ENCODE measurements at places on chromosomes 16 and 17.

DNA sequence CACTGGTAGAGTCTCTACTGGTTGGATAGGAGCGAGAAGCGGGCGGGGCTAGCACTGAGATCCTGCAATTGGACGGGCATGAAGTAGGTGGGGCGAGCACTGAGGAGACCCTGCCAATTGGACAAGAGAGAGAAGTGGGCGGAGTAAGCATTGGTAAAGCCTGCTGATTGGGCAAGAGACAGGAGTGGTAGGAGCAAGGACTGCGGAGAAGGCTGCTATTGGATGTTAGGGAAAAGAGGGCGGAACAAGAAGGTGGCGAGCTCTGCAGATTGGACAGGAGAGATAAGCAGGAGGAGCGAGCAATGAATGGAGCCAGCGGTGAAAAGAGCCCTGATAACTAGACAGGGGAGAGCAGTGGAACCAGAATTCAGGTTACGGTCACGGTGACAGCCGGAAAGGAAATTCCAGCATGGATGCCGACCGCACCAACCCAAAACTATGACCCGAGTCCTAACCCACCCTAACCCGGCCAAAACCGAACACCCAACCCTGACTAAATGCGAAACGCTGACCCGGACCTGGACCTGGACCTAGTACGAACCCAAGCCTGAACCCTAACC, 4.8 kb downstream of the SCGB1C2 start:
- DNase-seq = no peak

GRCh38 chr17:57750895-57751294, 5.8 kb upstream of the CCDC182 start:
- no peak for DNase-seq

- no peak for DNase-seq
These were observed 57.4 kb downstream of the C16orf78 start for GRCh38 chr16:49431040-49431439.

GRCh38 chr16:70349783-70350182, 3.1 kb downstream of the DDX19A start:
- no peak for DNase-seq

DNA sequence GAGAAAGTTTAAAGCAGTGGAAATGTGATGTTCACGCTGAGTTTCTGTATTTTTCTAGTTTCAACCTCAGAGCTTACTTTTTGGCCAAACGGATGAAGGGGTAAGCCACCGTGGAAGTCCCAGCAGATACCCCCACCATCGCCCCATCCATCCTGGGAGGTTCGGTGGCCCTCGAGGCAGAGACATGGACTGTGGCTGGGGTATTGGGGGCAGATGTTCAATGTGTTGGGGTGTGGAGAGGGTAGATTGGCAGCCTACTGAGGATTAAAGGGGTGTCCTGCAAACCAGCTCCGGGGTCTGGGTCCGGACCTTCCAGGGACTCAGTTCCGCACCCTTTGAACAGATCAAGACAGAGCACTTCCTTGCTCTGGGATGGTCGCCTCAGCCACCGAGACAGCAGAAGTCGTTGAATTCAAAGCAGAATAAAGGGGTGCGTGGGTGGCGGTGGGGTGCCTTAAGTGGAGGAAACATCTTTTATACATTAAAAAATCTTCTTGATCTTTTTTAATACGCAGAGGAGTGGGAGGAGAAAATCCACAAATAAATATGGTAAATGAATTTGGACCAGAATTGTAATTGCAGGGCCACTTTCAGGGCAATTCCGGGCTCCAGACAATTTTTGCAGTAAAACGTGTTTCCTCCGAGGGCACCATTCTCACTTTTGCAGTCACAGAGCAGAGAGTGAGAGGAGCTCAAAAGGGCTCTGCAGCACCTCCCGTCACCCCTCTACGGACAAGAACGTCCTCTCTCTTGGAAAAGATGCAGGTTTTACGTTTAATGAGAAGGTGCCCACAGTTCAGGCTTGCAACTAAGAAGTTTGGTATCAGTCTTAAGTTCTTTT, 8.2 kb upstream of the CBX8 start:
- DNase-seq = no peak

DNA sequence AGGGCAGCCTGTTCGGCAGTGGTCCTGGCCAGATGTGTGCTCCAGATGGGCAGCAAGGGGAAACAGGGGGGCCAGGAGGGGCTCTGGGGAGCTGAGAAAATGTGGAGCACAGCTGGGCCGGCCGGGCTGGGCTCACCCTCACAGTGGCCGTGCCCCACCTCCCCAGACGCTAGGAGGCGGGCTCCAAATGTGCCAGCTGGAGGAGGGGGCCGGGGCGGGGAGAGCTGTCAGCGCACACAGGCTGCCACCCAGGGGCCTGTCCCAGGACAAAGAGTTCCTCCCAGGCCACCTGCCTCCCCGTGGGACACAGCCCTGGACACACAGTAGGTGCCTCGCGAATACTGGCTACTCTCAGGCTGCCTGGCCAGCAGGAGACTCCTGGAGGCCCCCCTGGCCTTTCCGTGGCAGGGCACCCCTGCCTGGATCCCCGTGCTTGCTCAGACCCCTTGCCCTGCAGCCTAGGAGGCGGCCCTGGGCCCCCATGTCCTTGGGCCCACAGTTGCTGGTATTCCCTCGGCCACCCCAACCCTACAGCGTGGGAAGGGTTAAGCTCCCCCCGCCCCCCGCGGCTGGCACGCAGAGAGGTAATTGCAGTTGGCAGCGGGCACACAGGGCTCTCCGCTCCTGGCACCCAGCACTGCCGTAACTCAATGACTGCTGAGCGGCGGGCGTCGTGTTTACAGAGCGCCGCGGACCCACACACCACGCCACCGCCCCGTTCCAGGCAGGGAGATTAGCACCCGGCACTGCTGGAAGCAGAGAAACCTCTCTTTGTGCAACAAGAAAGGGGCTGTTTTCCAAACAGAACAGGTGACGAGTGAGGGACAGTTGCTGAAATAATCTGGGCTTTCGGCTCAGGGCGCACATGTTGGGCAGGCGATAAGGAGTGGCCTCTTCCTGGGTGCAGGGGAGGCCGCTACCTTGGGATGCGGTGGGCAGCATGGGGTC, 32.2 kb downstream of the BAHCC1 start:
- DNase-seq = no peak

GRCh38 chr16:24815021-24815420, 30.7 kb upstream of the SLC5A11 start:
- no peak for DNase-seq

DNA sequence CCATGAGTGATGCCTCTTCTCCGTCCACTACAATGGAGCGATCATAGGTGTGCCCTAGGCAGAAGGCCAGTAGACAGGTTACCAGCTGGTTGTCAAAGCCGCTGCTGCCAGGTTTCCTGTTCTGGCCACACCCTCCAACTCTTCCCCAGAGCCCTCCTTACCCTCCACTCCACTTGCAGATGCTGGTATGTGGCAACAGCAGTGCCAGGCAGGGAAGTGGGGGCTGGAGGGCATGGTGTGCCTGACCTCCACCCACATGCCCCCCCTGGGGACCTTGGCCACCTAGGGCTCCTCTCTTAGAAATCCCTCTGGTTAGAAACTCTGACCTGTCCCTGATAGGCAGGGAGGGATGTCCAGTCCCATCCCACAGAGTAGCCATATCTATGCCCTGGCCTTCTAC, 1.5 kb downstream of the RRAD start:
- DNase-seq = no peak

GRCh38 chr16:89426736-89427530, 63.4 kb downstream of the ANKRD11 start:
- no peak for DNase-seq

- no peak for DNase-seq
These were observed 13.0 kb downstream of the GUCY2D start for GRCh38 chr17:8015236-8015956.

GRCh38 chr16:87855852-87856715, 13.2 kb downstream of the SLC7A5 start:
- no peak for DNase-seq

DNA sequence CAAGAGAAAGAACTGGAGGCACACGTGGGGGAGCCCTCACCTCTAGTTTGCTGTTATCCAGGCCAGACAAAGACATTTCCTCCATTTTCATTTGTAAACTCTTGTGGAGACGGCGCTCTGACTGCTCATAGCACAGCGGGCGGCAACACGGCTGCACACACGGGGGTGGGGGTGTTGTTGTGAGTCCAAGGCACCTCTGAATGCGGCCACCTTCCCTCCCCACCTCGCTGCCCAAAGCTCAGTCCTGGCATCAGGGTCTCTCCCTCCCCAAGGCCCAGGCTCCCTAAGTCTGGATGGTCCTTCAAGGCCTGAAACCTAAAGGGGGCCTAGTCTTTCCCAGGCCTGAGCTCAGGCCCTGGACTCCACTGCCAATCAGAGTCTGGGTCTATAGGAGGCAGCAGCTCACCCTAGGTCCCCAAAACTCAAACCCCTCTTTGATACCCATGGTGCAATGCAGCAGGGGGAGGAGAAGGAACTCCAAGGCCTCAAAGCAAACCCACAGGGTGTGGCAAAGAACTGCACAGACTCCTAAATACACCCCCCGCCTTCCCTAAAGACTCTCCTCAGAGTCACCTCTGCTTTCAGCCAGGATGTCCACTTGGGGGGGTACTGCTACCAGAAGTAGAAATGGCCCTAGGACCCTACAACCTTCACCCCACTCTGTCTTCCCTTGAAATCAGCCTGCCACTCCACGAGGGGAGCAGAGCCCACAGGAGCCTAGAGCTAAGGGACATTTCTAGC, 1.5 kb downstream of the ATXN7L3 start:
- DNase-seq = peak; percentile 57

DNA sequence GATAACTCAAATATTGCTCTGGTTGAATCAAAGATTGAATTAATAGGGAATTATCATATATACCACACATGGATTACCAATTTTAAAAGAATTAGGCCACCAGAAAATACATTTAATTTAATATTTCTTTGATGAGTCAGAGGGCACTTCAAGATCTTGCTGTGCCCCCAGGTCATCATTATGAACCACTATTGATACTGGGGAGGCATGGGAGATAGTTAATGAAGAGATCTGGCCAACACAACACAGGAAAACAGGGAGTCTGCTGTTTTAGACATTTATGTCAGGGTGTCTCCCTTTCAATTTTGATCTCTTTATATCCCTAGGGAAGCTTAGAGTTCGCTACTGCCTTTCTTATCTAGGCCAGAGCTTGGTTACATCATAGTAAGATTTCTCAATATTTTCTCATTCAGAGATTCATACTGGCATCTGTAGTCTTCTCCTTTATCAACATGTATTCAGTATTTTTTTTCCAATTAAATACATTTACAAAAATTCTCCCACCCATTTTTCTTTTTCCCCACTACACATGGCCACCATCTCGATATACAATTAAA, 158.3 kb upstream of the ZFHX3 start:
- DNase-seq = no peak

DNA sequence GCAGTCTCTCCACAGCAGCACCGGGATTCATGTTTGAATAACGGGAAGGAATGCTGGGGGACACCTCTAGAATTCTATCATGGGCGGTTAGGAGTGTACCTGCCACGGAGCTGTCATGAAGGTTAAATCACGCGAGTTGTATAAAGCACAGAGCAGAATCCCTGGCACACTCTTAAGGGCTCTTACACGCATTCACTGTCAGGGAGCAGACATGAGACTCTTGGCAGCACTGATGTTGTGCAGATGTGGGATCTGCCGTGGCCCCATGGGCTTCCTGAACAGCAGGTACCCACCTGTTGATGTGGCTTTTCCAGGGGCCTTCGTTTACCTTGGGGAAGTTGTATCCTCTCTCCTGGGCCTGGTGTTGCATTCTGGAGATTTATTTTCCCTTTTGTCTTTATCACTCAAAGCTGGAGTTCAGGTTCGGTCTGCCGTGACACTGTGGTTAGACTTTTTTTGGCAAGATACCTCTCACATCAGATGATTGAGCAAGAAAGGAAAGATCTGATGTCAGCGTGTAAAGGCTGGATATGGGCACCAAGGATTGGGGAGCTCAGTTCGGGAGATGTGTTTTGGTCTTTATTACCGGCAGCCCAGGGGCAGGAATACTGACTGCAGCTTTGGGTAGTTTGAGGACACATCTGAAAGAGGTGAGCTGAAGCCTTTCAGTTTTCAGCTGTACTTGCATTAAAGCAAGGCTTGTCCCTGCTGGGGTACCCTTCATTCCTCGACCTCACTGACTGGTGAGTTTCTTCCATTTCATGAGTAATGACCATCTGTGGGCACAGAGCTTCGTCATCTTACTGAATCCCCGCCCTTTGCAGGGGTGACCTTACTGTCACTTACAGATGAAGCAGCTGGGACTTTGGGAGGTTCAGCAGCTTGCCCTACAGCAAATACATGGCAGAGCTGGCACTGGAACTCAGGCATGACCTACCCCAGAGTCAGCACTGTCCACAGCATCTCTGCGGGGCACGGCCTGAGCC, 19.3 kb downstream of the KNOP1 start:
- DNase-seq = no peak

- no peak for DNase-seq
These were observed 26.4 kb downstream of the TMEM235 start for GRCh38 chr17:78257810-78258322.

DNA sequence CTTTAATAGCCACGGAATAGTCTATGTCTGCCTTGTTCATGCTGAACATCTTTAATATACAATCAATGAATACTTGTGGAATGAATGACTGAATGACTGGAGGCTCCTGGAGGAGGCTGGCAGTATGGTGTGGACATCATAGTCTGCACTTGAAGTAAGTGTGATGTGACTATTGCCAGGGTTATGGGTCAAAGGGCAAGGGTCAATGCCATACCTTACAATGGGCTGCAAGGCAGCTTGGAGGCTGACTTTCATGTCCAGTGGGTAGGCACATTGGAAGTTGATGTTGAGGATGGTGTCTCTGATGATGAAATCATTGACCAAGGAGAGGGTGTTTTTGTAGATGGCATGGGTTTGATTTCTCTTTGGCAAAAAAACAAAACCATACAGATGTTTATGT, 7.9 kb downstream of the GP2 start:
- no peak for DNase-seq

- no peak for DNase-seq
These were observed 6.7 kb downstream of the SHMT1 start for GRCh38 chr17:18356624-18357023.

GRCh38 chr17:4739122-4740024, at the start of the genes CXCL16 and ZMYND15:
Gene CXCL16, minus strand, starts transcription at chr17:4739928. Its CDS starts 589 bp downstream, at chr17:4739339.
Gene ZMYND15, plus strand, starts transcription at chr17:4739833. Its CDS starts 716 bp downstream, at chr17:4740549.
- DNase-seq = no peak

- no peak for DNase-seq
These were observed 901 bp upstream of the HEATR6 start for GRCh38 chr17:60079401-60080243.

DNA sequence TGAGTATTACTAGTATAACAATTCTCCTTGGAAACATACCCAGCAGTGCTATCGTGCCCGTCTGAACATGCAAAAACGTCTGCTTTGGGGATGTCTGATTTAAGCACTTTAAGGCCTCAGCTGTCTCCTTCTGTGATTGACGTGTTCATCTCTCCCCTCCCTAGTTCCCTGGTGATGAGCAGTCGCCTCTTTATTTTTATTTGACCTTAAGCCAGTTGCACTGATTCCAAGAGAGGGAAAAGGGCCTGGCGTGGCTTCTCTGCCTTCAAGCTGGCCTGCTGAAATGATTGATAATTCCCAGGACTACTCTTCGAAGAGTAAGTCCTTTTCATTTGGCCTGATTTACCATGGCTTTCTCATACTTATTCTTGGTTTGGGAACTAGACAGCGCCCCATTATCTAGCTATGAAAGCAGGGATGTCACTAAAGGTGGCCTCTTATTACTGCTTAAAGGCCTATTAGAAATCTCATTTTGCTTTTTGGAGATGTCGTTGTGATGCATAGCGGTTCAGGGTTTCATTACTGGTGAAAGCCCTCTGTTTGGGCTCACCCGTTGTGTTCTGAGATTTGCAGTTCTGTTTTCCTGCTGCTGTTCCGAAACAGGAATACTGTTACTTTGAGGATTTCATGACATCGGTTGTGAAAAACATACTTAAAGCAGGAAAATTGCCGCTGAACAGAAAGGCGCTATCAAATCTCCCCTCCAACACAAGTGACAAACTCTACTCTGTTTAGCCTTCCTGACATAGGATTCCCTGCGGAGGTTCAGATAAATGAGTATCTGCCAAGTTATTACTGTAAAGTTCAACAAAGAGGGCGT, 65.5 kb downstream of the IQCK start:
- DNase-seq = no peak

GRCh38 chr17:45977976-45978626, 20.9 kb upstream of the STH start:
- no peak for DNase-seq

Measured in SIG-M5 (cell line).